ENCODE measurements at places on chromosomes 1 and 21.

DNA sequence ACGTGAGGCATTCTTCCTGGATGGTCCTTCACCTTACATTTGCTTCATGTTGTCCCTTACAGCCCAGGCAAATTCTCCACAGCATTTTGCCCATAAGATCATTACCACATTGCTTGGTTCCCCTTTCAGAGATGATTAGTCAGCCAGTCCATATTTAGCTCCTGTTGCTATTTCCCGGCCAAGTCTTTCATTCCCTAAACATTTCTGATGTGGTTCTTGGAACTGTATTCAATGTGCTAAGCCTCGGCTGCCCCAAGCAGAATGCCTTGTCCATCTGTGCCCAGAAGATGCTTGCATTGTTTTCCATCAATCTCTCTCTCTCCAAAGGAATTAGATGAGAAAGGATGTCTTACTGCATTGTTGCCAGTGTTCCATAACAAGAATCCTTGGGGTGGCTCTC is 420.9 kb upstream of the CAMK1G start:
- no peak for DNase-seq

- no peak for DNase-seq
Measured at GRCh38 chr1:51217101-51217500, 19.0 kb upstream of the RNF11 start.

DNA sequence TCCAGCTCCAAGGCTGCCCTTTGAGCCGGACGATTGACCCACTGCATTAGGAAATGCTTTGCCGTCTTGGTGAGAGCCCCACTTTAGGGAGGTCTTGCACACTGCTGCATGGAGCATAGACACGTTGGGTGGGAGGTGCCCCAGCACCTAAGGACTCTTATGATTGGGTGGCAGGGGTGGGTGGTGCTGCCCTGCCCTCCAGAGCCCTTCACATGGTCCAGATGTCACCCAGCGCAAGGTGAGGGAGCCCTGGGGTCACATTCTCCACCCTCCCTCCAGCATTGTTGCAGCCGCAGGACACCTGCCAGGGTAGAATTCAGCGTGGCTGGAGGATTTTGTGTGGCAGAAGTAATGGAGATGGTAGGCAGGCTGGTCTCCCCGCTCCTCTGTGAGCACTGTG is 137.4 kb upstream of the COL6A1 start:
- no peak for DNase-seq

GRCh38 chr1:110393691-110394492 is 3.1 kb upstream of the SLC16A4 start:
- DNase-seq: no peak

- no peak for DNase-seq
Measured at GRCh38 chr1:203129501-203130231, 2.1 kb downstream of the ADORA1 start.

- DNase-seq: no peak
Measured at GRCh38 chr1:88462096-88462487, 222.0 kb upstream of the PKN2 start.
